Prostate gland (tissue), 2 donors: ENCODE measurements at places on chromosomes 7 and 10. TPM values are rescaled to one million over a fixed set of nuclear protein-coding genes. Genes with fewer than 3 reads are reported as not detected.

RBM20 gene
- total RNA-seq = 2.8 TPM

IFIT2 gene
- 4.1 TPM for total RNA-seq

NUPR2 gene
- total RNA-seq = 11.1 TPM

CCDC3 gene
- total RNA-seq = 41.8 TPM

DDC gene
- 1.9 TPM for total RNA-seq

ZMIZ2 gene
- total RNA-seq = 27.1 TPM

NPSR1 gene
- not detected for total RNA-seq

GNAT3 gene
- not detected for total RNA-seq

DYNC1I1 gene
- 5.1 TPM for total RNA-seq

PGAM1 gene
- total RNA-seq = 277 TPM

IFIT1 gene
- total RNA-seq = 7.6 TPM

CALCR gene
- total RNA-seq = 0.45 TPM

AOAH gene
- 4.1 TPM for total RNA-seq

HOXA3 gene
- 3.1 TPM for total RNA-seq

MRC1 gene
- total RNA-seq = 3.1 TPM

SLC13A1 gene
- not detected for total RNA-seq

UPK3BL1 gene
- 125 TPM for total RNA-seq

DENND2A gene
- 4.0 TPM for total RNA-seq

EVX1 gene
- 5.9 TPM for total RNA-seq

ADGRA1 gene
- total RNA-seq = 0.14 TPM

SPDYE11 gene
- total RNA-seq = not detected

NRG3 gene
- 0.97 TPM for total RNA-seq

ZSCAN21 gene
- total RNA-seq = 24.6 TPM

CDC14C gene
- total RNA-seq = 0.91 TPM

LBX1 gene
- total RNA-seq = not detected

TNS3 gene
- 95.8 TPM for total RNA-seq

SPDYE2B gene
- total RNA-seq = not detected

SEMA3E gene
- 4.8 TPM for total RNA-seq

ELOVL3 gene
- total RNA-seq = 4.4 TPM

ZNF138 gene
- total RNA-seq = 13.5 TPM

OR2AE1 gene
- not detected for total RNA-seq

CEP55 gene
- 4.7 TPM for total RNA-seq

MOGAT3 gene
- total RNA-seq = not detected

HBP1 gene
- 91.3 TPM for total RNA-seq

NDUFA5 gene
- total RNA-seq = 53.3 TPM

IFT22 gene
- 37.7 TPM for total RNA-seq

TACR2 gene
- 2.4 TPM for total RNA-seq

PIK3CG gene
- total RNA-seq = 0.87 TPM

FAM25C gene
- total RNA-seq = not detected

STK32C gene
- 21.5 TPM for total RNA-seq

SFRP5 gene
- total RNA-seq = 3.2 TPM

MICALL2 gene
- 42.0 TPM for total RNA-seq

ANKRD30A gene
- total RNA-seq = 1.5 TPM

ELFN1 gene
- 2.0 TPM for total RNA-seq

CH25H gene
- 1.6 TPM for total RNA-seq

PTPRE gene
- total RNA-seq = 14.3 TPM

WDR11 gene
- 55.7 TPM for total RNA-seq
